ENCODE measurements at places on chromosomes 13 and 19. TPM values are rescaled to one million over a fixed set of nuclear protein-coding genes. Genes with fewer than 3 reads are reported as not detected.

CYP2S1 gene
- total RNA-seq, result 0.32 TPM

LILRA1 gene
- not detected for total RNA-seq

UBE2L5 gene
- total RNA-seq, result not detected

SOX21 gene
- total RNA-seq, result 0.07 TPM

IGFL4 gene
- 0.07 TPM for total RNA-seq

ACTMAP gene
- 0.59 TPM for total RNA-seq

FBXW9 gene
- total RNA-seq, result 8.4 TPM

SPATA13 gene
- 5.7 TPM for total RNA-seq

SIGLEC9 gene
- not detected for total RNA-seq

SCAMP4 gene
- total RNA-seq, result 26.2 TPM

CYSLTR2 gene
- total RNA-seq, result 0.11 TPM

CEBPG gene
- 37.5 TPM for total RNA-seq

SPINT2 gene
- total RNA-seq, result 5.9 TPM

ZNF492 gene
- 0.07 TPM for total RNA-seq

FCHO1 gene
- total RNA-seq, result 0.56 TPM

ZNF66 gene
- 2.5 TPM for total RNA-seq

SIGLEC7 gene
- not detected for total RNA-seq

ZNF264 gene
- 38.9 TPM for total RNA-seq

ZC3H13 gene
- total RNA-seq, result 18.7 TPM

LAIR1 gene
- total RNA-seq, result not detected

TSSK6 gene
- total RNA-seq, result 0.79 TPM

KLK15 gene
- not detected for total RNA-seq

KLK1 gene
- not detected for total RNA-seq

CBARP gene
- total RNA-seq, result 2.2 TPM

CD209 gene
- not detected for total RNA-seq

SPACA4 gene
- not detected for total RNA-seq

MIA gene
- total RNA-seq, result 0.20 TPM

C19orf33 gene
- total RNA-seq, result 33.4 TPM

ZSCAN22 gene
- 3.2 TPM for total RNA-seq

IFNL1 gene
- total RNA-seq, result not detected

TEX26 gene
- not detected for total RNA-seq

PNMA8A gene
- total RNA-seq, result 1.7 TPM

GPR183 gene
- not detected for total RNA-seq

ZNF491 gene
- 0.86 TPM for total RNA-seq

NFIX gene
- 23.3 TPM for total RNA-seq

PSPN gene
- total RNA-seq, result 0.73 TPM

DNMT1 gene
- total RNA-seq, result 39.4 TPM

RASGRP4 gene
- not detected for total RNA-seq

STOML3 gene
- not detected for total RNA-seq

KIR2DL3 gene
- not detected for total RNA-seq

CEACAM7 gene
- not detected for total RNA-seq

SIGLECL1 gene
- total RNA-seq, result not detected

CGB1 gene
- not detected for total RNA-seq

ANKRD10 gene
- total RNA-seq, result 54.9 TPM

ZNF558 gene
- total RNA-seq, result 3.8 TPM

KRTDAP gene
- not detected for total RNA-seq

VWA8 gene
- 11.0 TPM for total RNA-seq

MVB12A gene
- 36.1 TPM for total RNA-seq

CILP2 gene
- total RNA-seq, result not detected

All from pulmonary artery endothelial cell (primary cell).